ENCODE measurements at places on chromosomes 13 and 19. TPM values are rescaled to one million over a fixed set of nuclear protein-coding genes. Genes with fewer than 3 reads are reported as not detected.
A peak's percentile ranks its signal among the peaks of the same experiment; 100 is the strongest.

The SLC7A9 gene
- not detected for total RNA-seq

The CLN5 gene
- 10.1 TPM for total RNA-seq

The S1PR4 gene
- not detected for total RNA-seq

The LPAR6 gene
- total RNA-seq: 4.2 TPM

The VPS36 gene
- 29.2 TPM for total RNA-seq

The KLHL1 gene
- total RNA-seq: not detected

The ZNF616 gene
- 32.0 TPM for total RNA-seq

The GIPR gene
- 0.61 TPM for total RNA-seq

The BEST2 gene
- 2.0 TPM for total RNA-seq

The CGB2 gene
- 0.77 TPM for total RNA-seq

DNA sequence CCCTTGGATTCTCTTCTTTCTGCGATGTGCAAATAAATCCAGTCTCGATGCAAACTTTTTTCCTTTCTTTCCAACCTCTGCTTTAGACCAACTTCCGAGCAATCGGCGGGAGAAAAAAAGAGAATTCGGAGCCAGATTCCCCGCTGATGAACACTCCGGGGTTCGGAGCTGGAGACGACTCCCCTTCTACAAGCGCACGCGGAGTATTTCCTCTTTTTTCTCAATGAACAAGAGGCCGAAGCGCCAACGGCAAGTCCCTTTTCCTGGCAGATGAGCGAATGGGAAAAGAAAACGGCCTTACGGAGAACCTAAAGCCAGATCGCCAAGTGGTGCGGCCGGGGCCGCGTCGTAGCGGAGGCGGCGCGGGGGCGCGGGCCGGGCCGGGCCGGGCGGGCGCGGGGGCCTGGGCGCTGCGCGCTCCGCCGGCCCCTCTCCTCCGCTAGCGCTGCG, 250 bp downstream of the SPRY2 start:
- no peak for DNase-seq

DNA sequence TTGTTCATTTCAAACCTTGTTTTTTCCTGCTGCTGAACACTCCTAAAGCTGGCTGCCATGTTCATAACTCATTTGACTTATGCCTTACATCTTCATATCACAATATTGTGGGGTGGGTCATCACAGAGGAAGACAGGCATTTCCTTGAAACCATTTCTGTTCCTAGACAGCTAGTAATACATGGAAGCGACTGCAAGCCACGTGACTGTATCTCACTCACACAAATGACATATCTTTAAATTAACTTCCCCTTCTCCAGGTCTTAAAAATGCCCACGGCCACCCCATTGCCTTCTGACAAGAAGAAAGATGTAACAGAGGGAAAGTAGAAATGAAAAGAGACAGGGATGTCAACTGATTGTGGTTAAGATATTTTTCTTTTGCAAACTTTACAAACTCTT, 236.8 kb downstream of the LMO7 start:
- DNase-seq: no peak

DNA sequence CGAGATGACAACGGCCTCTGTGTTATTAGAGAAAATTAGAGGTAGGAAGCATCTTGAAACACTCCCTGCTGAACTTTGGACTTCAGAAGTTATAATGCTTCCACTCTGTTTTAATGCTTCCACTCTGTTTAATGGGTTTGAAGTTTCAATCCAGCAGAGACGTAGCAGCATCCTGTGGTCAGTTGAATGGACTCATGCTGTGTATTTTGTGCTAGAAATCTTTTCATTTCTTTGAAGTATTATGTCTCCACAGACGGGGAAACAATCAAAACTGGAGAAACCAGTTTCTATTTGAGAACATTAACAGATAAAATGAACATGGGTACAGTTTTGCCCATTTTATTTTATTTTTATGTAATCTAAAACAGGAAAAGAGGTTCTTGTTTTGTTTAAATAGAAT, 1736.2 kb downstream of the SLITRK5 start:
- DNase-seq: no peak

DNA sequence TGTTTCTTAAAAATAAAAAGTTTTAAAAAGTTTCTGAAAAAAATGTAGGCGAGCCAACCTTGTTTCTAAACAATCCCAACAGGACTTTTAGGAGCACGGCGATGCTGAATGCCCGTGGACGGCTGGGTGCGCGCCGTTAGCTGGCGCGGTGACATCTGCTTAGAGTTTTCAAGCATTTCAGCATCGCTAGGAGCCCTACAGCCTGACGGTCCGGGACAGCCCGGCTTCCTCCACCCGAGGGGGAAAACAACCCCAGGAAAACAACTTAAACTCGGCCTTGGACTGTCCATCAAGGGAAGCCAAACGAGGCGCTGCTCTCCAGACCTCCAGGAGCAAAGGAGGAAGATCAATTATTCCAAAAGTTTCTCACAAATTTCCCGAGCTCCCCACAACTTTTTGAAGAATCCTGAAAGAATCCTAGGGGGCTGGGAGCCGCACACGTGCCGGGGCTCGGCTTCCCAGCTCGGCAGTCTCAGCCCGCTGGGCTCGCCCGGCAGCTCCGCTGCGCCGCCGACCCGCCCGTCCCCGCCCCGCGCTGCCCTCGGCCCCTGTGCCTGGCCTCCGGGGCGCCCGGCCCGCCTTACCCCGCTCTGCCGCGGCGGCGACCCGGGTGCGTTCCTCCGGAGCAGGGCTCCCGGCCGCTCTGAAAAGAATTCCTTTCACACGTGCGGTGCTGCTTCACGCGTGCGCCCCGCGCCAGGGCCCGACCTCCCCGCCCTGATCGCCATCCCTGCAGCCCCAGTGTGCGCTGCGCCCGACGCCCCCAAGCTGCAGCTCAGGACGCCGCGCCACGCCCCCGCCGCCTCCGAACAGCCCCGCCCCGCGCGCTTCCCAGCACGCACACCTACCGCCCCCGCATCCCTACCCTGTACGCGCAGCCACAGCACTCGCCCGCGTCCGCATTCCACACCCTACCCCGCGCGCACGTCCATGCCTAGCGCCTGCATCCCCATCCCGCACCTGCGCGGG, at the start of gene GJA3:
Gene GJA3, minus strand, starts transcription at position 747 of the 969 bp plus-strand sequence. CDS start 17,764 bp downstream, outside the sequence.
- DNase-seq: peak; percentile 77

DNA sequence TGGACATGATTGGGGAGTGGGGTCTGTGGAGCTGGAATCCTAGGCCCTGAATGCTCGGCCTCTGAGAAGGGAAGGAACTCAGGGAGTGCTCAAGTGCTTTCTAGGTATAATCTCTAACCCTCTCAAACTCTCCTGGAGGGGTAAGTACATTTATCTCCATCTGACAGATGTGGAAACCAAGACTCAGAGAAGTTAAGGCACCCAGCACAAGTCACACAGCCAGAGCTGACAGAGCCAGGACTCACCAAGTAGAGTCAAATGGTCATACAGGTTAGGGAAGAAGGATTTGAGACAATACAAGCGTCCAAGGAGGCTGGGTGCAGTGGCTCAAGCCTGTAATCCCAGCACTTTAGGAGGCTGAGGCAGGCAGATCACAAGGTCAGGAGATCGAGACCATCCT, 12.9 kb upstream of the LYPD3 start:
- no peak for DNase-seq

- DNase-seq: no peak
Measured at GRCh38 chr13:50979187-50979586, 69.6 kb downstream of the RNASEH2B start.

GRCh38 chr13:42409075-42409474, 137.1 kb downstream of the AKAP11 start:
- DNase-seq: peak; percentile 29

DNA sequence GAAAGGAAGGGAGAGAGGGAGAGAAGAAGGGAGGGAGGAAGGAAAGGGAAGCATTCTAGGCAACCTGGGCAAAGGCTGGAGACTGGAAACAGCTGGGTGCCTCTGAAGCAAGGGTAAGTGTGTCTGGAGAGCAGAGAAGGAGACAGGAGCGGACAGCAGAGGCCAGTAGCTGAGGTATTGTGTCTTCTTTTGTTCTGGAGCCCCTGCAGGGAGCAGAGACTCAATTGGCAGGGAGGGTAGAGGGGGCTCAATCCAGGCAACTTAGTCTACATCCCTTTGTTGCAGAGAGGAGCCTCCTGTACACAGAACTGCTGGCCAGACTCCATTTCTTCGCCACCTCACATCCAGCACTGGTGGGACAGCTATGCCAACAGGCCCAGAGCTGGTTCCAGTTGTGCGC, 53.2 kb downstream of the NWD1 start:
- DNase-seq: no peak

GRCh38 chr19:51359294-51359693, 6.9 kb downstream of the ETFB start:
- no peak for DNase-seq

- DNase-seq: no peak
Measured at GRCh38 chr19:44658069-44658733, 13.1 kb upstream of the CEACAM19 start.

GRCh38 chr13:68976287-68976686, 1131.3 kb upstream of the ATXN8OS start:
- DNase-seq: no peak

GRCh38 chr19:36152019-36152351, 262 bp downstream of the COX7A1 start:
- no peak for DNase-seq

- no peak for DNase-seq
Measured at GRCh38 chr13:48431431-48431830, 18.5 kb upstream of the LPAR6 start.

DNA sequence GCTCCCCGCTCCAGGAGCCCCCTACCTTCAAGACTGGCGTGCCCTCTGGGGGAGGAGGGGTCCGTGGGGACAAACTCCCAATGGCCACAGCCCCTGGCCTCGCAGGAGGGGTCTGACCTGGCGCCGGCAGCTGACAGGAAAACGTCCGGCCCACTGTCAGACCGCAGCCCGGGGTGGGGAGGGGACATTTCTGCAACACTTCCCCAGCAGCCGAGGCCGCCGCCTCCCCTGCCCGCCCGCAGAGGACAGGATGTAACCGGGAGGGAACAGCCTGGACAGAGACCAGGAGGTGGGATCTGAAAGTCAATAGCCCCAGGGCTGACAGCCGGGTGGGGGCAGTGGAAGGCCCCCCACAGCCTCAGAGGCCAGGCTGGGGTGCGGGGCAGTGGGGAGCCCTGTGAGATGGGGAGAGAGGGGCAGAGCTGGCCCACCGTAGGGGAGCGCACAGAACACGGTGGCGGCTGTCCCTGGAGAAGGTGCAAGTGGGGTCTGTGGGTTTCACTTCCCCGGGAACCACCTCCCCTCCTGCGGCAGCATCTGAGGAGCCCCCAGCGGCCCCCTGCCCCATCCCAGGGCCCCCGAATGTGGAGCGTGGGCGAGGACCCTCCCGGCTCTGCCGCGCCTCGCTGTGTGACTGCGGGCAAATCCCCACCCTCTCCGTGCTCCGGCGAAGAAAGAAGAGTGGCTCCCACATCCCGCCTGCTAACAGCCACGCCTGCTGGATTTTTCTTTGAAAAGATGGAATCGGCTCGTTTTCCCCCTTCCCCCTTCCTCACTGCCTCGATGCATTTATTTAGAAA, at the start of gene PEAK3:
Gene PEAK3, minus strand, starts transcription at position 114 of the 800 bp plus-strand sequence. CDS start 1,244 bp downstream, outside the sequence.
- peak; percentile 70 for DNase-seq

Data from H9 (cell line).